ENCODE measurements at places on chromosomes 4 and X.

DNA sequence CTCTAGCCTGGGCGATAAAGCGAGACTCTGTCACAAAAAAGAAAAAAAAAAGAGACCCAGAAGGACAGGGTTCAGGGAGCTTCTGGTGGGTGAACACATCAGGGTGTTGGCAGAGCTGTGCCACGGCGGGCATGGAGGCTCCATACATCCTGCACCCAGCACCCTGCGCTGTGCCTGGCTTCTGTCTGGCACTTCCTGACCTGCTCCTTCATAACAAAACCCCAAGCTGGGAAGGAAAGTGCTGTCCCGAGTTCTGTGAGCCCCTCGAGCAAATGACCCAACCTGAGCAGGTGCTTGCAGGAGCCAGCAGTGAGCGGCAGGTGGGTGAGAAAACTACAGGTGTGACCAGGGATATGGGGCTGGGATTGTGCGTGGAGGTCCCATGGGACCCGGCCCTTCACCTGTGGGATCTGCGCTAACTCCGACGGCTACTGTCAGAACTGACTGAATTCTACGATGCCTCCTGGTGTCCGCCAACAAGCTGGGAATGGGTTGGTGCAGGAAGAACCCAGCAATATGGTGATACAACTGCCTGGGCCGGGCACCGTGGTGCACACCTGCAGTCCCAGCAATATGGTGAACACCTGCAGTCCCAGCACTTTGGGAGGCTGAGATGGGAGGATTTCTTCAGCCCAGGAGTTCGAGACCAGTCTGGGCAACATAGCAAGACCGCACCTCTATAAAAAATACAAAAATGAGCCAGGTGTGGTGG, 18.9 kb downstream of the ASMTL start:
- DNase-seq: no peak

DNA sequence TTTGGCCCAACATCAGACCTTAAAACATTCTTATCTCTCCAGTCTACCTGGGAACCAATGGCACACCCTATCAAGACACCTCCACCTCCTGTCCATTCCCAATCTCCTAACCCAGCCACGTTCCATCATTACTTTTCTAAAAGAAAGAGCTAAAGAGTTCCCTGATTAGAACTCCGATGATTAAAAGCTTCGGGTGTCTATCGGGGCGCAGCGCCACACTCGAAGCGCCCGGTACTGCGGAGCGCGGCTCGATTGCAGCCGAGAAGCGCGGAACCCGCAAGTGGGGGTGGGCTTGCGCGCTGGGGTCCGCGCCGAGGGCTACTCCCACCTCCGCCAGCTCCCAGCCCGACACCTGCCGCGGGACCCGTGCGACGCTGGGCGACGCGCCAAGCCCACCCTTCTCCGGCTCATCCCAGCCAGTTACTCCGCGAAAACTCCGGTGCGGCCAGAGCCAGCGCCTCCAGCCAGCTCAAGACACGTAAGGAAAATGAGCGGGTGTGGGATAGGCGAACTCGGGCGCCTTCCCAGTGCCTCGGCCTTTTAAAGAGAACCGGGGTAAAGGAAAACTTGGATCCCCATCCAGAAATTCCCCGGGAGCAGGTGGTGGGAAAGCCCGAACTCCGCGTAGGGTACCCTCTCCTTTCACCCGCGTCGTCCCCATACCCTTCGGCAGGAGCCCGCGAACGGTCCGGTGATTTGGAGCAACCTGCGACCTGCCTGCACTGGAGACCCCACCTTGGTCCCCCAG, 593 bp downstream of the NPY1R start:
- no peak for DNase-seq

- no peak for DNase-seq
Observed at GRCh38 chrX:134148172-134148692, 88.8 kb upstream of the CCDC160 start.

DNA sequence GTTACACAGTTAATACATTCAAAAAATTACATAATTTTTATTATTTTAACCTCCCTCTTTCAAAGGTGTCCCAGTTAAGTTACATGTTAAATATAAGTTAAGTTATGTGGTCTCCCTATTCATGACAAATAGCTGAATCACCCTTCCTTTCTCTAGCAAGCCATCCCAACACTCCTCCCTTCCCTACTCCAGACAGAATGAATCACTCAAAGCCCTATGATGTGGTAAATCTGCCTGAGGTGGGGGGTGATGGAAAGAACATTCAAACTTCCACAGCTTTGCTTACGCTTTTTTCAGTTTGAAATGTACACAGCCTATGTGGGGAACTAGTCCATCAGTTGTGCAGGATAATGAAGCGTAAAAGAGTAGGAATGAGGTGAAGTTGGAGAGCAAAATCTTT, 90.2 kb downstream of the CXCL13 start:
- DNase-seq: no peak

- DNase-seq: no peak
Observed at GRCh38 chr4:184980261-184980660, 38.0 kb upstream of the HELT start.

GRCh38 chr4:184237612-184238011, 19.9 kb upstream of the ENPP6 start:
- no peak for DNase-seq
